Smooth muscle cell of trachea (primary cell): ENCODE measurements at places on chromosomes 5 and 9. TPM values are rescaled to one million over a fixed set of nuclear protein-coding genes. Genes with fewer than 3 reads are reported as not detected.

RAB24 gene
- total RNA-seq: 15.4 and 33.4 TPM in 2 replicates

HNRNPAB gene
- total RNA-seq: 32.4 and 37.5 TPM in 2 replicates

GFPT2 gene
- total RNA-seq: 44.7 and 67.6 TPM in 2 replicates

GLRA1 gene
- not detected in 2 replicates for total RNA-seq

PPP1R26 gene
- total RNA-seq: 6.7 and 10.3 TPM in 2 replicates

COL23A1 gene
- under 0.01 and 0.15 TPM in 2 replicates for total RNA-seq

PCDHGA3 gene
- 1.3 and 2.6 TPM in 2 replicates for total RNA-seq

CAMK2A gene
- total RNA-seq: 1.5 and 3.8 TPM in 2 replicates

FOXD4L5 gene
- total RNA-seq: 0.15 and 0.17 TPM in 2 replicates

PCDHB16 gene
- total RNA-seq: 0.15 and 0.50 TPM in 2 replicates

DIMT1 gene
- total RNA-seq: 26.3 and 27.5 TPM in 2 replicates

CDX1 gene
- total RNA-seq: 0.15 and 0.17 TPM in 2 replicates

RALGDS gene
- 16.9 and 32.4 TPM in 2 replicates for total RNA-seq

PRELID2 gene
- total RNA-seq: 20.2 and 20.7 TPM in 2 replicates

TSSK1B gene
- total RNA-seq: 0.15 and 0.50 TPM in 2 replicates

GABRP gene
- not detected in 2 replicates for total RNA-seq

CCDC152 gene
- 5.8 and 8.0 TPM in 2 replicates for total RNA-seq

ALDOB gene
- not detected in 2 replicates for total RNA-seq

FCN2 gene
- total RNA-seq: not detected in 2 replicates

PCDHAC2 gene
- total RNA-seq: under 0.01 TPM in 1 of 2 replicates, not detected in the other
